ENCODE measurements at places on chromosomes 1 and 21.

- DNase-seq, result no peak
These were observed 77.0 kb upstream of the POU3F1 start for GRCh38 chr1:38123356-38124135.

DNA sequence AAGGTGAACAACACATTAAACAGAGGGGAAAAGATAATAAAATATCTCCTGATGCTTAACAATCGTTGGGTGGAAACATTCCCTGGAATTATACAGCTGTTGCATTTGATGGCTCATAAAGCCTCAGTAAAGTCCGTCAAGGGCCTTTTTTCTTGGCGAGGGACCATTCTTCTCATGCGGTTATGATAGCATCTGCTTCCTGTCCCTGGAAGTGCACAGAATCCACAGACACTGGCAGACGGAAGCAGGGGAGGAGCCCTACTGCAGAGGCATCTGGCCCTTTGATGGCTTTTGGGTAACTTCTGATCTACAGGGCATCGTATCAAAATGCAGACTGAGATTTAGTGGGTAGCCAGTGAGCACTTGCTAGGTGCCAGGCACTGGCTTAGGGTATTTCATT lies 286.9 kb downstream of the KIF26B start:
- DNase-seq, result no peak

DNA sequence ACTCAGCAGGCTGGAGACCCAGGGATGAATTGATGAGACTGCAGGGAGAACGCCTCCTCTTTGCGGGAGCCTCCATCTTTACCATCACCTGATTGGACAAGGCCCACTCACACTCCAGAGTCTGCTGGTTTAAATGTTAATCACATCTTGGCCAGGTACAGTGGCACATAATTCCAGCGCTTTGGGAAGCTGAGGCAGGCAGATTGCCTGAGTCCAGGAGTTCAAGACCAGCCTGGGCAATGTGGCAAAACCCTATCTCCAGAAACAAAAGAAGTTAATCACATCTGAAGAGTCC lies 121.8 kb upstream of the C1orf174 start:
- DNase-seq, result no peak

GRCh38 chr1:91718368-91718767 lies 167.6 kb downstream of the TGFBR3 start:
- DNase-seq, result no peak

GRCh38 chr1:190179817-190180216 lies 297.8 kb downstream of the BRINP3 start:
- no peak for DNase-seq

DNA sequence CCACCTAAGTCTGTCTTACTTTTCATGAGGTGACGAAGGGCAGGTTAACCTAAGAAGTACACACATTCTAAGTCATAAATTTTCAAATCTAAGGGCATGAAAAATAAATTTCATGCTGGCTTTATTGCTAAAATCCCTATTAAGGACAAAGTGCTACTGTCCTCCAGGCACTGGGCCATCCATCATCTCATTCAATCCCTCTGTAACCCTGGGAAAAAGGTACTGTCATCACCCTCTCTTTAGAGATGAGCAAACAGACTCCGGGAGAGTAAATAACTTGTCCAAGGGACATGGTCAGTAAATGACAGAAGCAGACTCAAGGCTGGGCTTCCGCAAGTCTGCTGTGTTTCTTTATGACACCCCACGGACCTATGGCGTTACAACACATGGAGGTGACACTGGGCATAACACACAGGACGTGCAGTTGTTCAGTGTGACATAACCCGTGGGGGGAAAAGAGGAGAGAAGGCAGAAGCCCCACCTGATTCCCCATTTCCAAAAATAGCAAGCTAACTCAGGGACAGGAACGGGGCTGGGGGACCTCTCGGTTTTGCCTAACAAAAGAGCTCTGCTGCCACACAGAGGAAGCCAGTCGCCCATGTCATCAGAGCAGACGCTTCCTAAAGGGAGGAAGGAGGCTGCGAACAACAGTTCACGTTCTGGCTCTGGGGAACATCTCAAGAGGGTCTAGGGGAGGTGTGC lies 12.5 kb upstream of the SRM start:
- DNase-seq, result no peak

DNA sequence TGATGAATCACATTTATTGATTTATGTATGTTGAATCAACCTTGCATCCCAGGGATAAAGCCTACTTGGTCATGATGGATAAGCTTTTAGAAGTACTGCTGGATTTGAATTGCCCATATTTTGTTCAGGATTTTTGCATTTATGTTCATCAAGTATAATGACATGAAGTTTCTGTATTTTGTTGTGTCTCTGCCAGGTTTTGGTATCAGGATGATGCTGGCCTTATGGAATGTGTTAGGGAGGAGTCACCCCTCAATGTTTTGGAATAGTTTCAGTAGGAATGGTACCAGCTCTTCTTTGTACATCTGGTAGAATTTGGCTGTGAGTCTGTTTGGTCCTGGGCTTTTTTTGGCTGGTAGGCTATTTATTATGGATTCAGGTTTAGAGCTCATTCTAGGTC lies 1643.1 kb upstream of the B3GALT2 start:
- DNase-seq, result no peak

Data from stimulated activated CD4-positive, alpha-beta T cell treated with anti-CD3 and anti-CD28 coated beads, Interleukin-4, amount 100 ng/mL, for 4 hours (primary cell).